ENCODE measurements at places on chromosomes 3 and 15. TPM values are rescaled to one million over a fixed set of nuclear protein-coding genes. Genes with fewer than 3 reads are reported as not detected.

The LARP6 gene
- total RNA-seq = 20.2 TPM

The PROS1 gene
- total RNA-seq = 77.7 TPM

The ZNF609 gene
- 23.7 TPM for total RNA-seq

The CSPG5 gene
- 2.6 TPM for total RNA-seq

The DPPA4 gene
- not detected for total RNA-seq

GRCh38 chr3:127182848-127183714 is 9.8 kb upstream of the PRR23E start:
- H3K36me3 ChIP-seq = no peaks in the 10 kb centered on the region
- no peaks in the 10 kb centered on the region for H3K4me1 ChIP-seq
- no peak for DNase-seq

DNA sequence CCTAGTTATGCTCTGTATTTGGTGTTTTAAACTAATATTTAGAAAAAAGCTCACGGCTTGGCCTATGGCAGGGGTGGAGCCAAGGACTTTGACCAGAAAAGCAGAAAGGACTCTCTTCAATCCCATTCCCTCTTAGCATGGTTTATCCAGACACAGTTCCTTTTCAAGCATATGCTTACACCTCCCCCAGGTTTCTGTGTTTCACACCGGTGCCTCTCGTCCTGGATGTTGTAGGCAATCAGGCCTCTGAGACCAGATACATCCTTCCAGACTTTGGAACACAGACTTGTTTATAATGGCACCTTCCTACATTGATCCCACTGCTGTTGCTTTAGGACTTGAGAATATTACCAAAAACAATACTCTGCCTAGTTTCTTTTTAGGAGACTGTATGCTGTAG is 440.5 kb upstream of the ARPP21 start:
- DNase-seq = no peak
- H3K27ac ChIP-seq = no peak overlapping the region
- no peaks in the 10 kb centered on the region for H3K27me3 ChIP-seq
- H3K4me3 ChIP-seq = no peak overlapping the region
- H3K36me3 ChIP-seq = no peaks in the 10 kb centered on the region
- H3K4me1 ChIP-seq = no peaks in the 10 kb centered on the region

DNA sequence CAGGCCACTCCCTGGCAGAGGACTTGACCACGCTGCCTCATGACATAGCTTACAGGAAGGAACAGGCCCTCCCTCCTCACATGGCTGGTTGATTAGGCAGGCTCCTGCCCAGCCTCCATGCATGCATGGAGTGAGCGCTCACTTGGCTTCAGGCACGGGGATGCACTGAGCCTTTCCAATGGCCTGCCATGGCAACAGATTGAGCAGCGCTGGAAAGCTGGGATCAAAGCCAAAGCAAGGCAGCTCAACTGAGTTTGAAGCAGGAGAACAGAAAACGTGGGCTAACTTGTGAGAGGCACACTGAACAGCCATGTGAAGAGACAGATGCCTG is 5.9 kb upstream of the GRAMD2A start:
- peak overlapping the region; percentile 81 for H3K27ac ChIP-seq
- H3K4me3 ChIP-seq = no peak overlapping the region
- peaks cover 94% of the 10 kb centered on the region for H3K36me3 ChIP-seq
- peaks cover 45% of the 10 kb centered on the region for H3K4me1 ChIP-seq
- no peaks in the 10 kb centered on the region for H3K27me3 ChIP-seq

- H3K27ac ChIP-seq = no peak overlapping the region
- DNase-seq = no peak
- H3K36me3 ChIP-seq = no peaks in the 10 kb centered on the region
- H3K4me3 ChIP-seq = no peak overlapping the region
- H3K27me3 ChIP-seq = no peaks in the 10 kb centered on the region
Measured at GRCh38 chr3:23324745-23325144, 121.6 kb downstream of the UBE2E2 start.

GRCh38 chr15:65675551-65675950 is 53.8 kb downstream of the SLC24A1 start:
- no peaks in the 10 kb centered on the region for H3K4me1 ChIP-seq
- H3K27me3 ChIP-seq = no peaks in the 10 kb centered on the region
- no peak for DNase-seq
- H3K27ac ChIP-seq = no peak overlapping the region
- H3K36me3 ChIP-seq = peaks cover 13% of the 10 kb centered on the region

GRCh38 chr3:100523050-100523760 is 30.8 kb downstream of the TMEM45A start:
- no peaks in the 10 kb centered on the region for H3K36me3 ChIP-seq
- no peaks in the 10 kb centered on the region for H3K4me1 ChIP-seq
- no peaks in the 10 kb centered on the region for H3K27me3 ChIP-seq
- no peak overlapping the region for H3K4me3 ChIP-seq
- no peak for DNase-seq
